Activated naive CD4-positive, alpha-beta T cell treated with anti-CD3 and anti-CD28 coated beads, Interleukin-2, amount 50 U/mL, for 16 hours (primary cell): ENCODE measurements at places on chromosomes 2 and 18.
A peak's percentile ranks its signal among the peaks of the same experiment; 100 is the strongest.

- no peak for DNase-seq
Measured at GRCh38 chr18:39796393-39796792, 2158.6 kb upstream of the PIK3C3 start.

GRCh38 chr18:4842287-4842686, 354.8 kb downstream of the AKAIN1 start:
- no peak for DNase-seq

- DNase-seq, result no peak
Measured at GRCh38 chr18:79315596-79315995, 80.1 kb upstream of the NFATC1 start.

GRCh38 chr2:135974036-135974435, 11.4 kb downstream of the DARS1 start:
- no peak for DNase-seq

DNA sequence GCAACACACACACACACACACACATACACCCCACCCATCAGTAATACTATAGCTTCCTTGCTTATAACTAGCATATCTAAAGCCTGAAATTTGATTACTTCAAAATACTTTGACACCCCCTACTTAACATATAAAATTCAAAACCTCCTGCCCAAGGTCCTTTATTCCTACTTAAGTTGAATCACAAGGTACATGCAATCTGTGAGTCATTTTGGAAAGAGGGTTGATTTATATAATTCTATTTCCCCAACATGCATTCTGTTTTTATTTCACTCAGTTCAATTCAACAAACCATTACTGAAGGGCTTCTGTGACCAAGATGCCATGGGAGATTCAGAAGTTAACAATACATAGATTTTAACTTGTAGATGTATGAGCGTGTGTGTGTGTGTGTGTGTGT, 420.7 kb downstream of the METTL4 start:
- DNase-seq, result no peak

DNA sequence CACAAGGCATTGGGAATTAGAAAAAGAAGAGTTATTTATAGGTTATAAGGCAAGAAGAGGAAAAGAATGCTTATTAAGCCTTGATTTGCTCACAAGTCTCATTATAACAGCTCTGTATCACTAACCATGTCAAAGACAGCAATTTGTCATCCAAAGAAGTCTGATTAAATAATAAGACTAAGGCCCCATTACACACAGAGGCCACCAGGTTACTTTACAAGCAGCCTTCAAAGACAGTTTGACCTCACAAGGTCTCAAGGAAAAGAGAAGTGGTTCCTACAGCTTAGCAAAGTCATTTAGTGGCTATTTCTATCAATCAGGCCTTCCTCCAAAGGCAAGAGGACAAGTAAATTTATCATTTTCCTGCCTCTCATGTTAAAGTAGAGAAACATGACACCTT, 188.5 kb downstream of the MBD2 start:
- DNase-seq, result no peak

- DNase-seq, result no peak
Measured at GRCh38 chr18:73838107-73838506, 309.5 kb downstream of the FBXO15 start.

- no peak for DNase-seq
Measured at GRCh38 chr2:32495139-32495538, 132.7 kb upstream of the TTC27 start.

- no peak for DNase-seq
Measured at GRCh38 chr18:69622961-69623360, 222.3 kb downstream of the DOK6 start.

DNA sequence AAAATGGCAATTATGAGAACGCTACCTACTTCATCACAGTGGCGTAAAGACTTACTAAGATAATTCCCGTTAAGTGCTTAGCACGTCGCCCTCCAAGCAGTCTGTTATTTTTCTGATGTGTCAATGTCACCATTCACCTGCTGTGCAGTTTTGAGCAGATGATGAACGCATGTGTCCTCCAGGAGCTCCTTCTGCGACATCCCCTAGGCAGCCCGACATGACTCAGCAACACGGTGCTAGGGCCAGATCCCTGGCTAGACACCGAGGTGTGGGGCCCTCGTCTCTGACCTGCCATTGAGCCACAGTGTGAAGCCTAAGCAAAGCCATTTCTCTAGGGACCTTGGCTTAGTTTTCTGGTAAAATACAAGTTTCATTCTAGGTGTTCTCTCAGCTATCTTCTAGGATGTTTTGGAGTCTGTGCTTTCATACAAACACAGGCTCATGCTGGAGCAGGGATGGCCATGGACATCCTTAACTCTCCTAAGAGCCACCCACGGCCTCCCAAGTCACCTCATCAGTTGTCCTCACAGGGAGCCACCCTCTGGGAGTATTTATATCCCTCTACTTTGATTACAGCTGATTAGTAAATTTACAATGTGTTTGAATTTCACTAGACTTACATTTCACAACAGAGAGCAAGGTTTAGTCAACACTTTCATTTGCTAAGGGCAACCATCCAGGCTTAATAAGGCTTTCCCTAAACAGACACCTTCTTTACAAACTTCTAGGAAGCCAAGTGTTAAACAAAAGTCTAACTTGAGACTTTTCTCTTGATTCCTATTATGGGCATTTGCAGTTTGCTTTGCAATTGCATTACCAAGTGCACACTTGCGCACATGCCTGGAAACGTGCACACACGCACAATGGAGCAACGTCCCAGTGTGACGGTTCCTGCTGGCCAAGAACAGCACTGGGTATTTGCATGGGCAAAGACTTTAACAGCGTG, 376.8 kb upstream of the ID2 start:
- no peak for DNase-seq

DNA sequence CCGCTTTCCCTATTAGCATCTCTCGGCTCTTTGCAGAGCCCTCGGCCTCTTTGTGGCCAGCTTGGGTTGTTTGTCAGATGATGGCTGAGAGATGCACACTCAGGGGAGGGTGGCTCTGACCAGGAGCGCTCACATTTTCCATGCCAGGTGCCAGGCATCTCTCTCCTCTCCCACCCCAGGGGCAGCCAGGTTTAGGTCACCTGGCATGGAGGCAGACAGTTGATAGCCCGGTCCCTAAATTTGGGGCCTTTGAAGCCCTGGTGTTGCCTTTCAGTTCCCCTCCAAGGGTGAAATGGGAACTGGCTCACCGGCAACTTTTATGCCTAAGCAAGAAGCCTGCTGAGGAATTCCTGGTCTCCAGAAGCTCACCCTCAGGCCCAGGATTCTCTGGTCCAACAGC, 19.1 kb downstream of the LBH start:
- DNase-seq, result no peak

DNA sequence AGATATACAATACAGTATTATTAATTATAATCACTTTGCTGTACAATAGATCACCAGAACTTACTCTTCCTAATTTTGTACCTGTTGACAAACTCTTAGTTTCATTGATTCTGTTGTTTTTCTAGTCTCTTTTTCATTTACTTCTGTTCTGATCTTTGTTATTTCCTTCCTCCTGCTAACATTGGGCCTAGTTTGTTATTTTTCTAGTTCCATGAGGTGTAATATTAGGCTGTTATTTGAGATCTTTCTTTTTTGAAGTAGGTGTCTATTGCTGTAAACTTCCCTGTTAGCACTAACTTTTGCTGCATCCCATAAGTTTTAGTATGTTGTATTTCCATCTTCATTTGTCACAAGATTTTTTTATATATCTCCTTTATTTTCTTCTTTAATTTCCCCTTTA, 55.1 kb downstream of the LIMS1 start:
- DNase-seq, result no peak

GRCh38 chr2:172465417-172466334, 38.3 kb downstream of the ITGA6 start:
- DNase-seq, result peak; percentile 74

DNA sequence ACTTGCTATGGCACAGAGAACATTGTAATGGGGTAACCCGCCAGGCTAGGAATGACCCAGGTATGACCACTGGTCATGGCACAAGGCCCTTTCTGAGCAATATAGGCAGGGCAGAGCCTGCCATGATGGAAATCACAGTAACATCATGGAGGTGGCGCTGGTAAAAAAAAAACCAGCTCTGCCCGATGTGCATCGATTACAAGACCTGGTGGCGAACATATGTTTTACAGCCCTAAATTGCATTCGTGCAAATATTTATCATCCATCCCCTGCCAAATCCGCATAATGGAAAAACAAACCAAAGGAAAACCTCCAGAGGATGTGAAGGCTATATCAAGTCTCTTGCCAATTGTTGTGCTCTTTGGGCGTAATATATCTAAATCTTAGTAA, 60.6 kb downstream of the SEMA4F start:
- no peak for DNase-seq

DNA sequence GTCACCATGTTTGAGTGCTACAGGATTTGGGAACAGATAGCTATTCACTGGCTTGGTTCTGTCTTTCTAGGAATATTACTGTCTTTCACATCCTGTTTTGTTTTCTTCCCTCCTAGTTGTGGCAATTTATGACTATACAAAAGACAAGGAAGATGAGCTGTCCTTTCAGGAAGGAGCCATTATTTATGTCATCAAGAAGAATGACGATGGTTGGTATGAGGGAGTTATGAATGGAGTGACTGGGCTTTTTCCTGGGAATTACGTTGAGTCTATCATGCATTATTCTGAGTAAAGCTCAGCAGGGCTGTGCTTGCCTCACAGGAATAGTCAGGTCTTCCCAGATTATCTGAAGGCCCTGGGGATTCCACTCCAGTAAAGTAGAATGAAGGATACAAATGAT, 98.9 kb downstream of the ABI2 start:
- no peak for DNase-seq

- no peak for DNase-seq
Measured at GRCh38 chr18:32910694-32911296, 138.0 kb upstream of the KLHL14 start.

DNA sequence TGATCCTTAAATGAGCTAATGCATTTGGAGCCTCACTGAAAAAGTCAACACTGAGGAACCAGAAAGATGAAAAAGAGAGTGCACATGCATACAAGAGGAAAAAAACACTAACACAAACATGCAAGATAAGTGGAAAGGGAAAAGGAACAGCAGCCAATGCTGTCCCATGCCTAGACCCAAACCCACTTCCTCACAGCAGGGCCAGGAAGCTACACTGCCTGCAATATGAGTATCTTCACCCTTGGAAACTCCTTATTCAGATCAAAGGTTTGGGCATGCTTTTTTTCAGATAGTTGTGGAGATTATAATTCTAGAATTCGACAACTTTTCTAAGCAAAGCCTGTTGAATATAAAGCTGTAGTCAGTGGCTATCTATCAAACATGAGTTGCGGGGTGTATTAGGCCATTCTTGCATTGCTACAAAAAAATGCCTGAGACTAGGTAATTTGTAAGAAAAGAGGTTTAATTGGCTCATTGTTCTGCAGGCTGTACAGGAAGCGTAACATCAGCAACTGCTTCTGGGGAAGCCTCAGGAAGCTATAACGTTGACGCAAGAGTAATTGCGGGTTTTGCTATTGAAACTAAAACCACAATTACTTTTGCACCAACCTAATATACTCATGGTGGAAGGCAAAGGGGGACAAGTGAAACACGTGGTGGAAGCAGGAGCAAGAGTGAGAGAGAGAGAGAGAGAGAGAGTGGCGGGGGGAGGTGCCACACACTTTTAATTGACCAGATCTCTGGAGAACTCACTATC, 138.2 kb downstream of the MBD2 start:
- DNase-seq, result no peak

GRCh38 chr18:2881840-2882195, 35.0 kb downstream of the EMILIN2 start:
- DNase-seq, result no peak

- DNase-seq, result peak; percentile 57
Measured at GRCh38 chr2:198054299-198054698, 249.9 kb downstream of the PLCL1 start.

DNA sequence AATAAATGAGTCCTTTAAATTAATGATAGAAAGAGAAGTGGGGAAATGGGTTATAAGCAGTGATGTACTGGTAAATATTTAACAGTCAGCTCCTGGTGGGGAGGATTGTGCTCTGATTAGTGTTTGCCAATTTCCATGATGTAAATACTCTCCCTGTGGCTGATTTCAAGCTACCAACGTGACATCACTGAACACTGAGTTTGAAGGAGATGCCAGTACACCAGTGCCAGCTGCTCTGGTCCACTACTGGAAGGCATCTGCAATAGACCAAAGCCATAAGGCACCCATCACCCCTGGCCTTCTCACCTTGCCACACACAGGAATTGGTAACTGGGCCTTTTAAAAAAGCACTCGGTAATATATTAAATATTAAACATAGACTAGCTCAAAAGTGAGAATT, 77.7 kb downstream of the TGOLN2 start:
- DNase-seq, result no peak

DNA sequence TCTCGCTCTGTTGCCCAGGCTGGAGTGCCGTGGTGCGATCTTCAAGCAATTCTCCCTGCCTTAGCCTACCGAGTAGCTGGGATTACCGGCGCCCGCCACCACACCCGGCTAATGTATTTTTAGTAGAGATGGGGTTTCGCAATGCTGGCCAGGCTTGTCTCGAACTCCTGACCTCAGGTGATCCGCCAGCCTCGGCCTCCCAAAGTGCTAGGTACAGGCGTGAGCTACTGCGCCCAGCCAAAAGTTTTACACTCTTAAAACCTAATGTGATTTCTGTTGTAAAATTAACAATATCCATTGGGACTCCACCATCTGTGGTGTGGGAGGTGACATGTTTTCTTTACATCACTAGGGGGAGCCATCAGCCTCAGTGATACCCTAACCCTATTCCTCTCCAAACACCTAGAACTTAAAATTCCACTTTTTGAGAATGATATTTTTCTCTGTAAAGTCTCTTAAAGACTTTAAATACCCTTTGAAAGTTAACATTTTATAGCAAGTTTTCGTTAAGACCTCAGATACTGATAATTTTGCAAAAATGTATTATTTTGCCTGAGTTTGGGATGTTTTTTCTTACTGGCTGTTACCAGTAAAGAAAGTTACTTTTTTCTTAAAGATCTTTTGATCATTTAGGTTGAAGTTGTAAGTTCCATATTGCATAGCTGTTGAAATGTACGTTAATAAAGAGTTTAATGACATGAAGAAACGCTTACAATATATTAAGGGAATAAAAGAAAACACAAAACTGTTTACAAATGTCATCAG, 11.6 kb upstream of the EIF2AK2 start:
- no peak for DNase-seq

DNA sequence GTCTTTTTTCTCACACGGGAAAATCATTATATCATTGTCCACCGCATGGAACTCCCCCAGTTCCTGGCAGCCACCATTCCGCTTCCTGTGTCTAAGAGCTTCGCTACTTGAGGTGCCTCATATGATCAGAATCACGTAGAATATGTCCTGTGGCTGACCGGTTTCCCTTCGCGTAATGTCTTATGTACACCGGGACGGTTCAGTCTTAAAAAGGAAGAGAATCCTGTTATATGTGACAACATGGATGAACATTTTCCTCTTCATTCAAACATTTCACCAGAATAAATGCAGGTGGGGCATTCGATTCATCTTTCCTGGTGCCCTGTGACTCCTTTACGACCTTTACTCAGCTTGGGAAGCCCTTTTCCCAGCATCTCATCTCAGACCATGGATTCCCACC, 131.7 kb upstream of the TWIST2 start:
- no peak for DNase-seq

- no peak for DNase-seq
Measured at GRCh38 chr2:9735335-9735734, 104.5 kb upstream of the YWHAQ start.
